ENCODE measurements at places on chromosomes 11 and 22.

DNA sequence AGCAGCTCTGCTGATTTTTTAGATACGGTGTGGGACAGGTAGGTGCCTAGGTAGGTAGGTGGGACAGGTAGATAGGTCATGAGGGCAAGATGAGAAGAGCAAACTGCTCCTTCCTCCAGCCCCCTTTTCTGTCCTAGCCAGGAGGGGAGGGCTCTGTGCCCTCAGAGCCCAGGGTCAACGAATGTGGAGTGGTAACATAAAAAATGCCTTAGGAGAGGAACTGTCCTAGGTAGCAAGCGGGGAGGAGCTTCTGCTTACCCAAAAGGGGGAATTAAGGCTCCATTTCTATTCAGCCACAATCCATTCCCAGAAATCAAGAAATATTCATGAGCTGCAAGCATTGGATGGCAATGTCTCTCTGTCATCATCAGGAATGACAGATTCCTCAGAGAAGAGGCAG, 234.8 kb downstream of the GRIK4 start:
- no peak for DNase-seq

- DNase-seq, result no peak
These were observed 31.4 kb upstream of the VPREB1 start for GRCh38 chr22:22213231-22213630.

DNA sequence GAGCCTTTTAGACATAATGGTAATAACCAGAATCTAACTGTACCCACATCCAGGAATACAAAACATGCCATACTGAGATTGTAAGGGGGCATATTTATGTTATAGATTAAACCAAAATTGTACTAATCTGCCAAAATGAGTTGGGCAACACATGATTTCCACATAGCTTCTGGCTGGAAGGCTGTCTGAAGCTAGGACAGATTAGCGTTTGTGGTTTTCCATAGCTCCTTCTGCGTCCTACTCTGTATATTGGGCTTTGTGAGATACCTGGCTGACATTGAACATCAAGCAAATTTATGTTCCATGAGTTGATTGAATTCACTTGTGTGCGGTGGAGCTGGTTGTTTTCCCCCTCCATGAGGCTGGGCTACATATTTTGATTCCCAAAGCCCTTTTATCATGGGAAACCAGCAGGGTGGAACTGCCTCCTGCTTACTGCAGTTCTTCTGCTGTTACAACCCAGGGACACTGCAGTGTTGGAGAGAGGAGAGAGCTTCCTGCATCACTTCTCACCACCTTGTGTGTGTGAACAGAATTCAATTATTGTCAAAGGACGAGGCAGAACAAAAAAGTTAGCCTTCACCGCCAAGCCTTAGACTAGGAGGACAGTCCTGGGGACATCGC, 114.9 kb downstream of the C11orf91 start:
- no peak for DNase-seq

GRCh38 chr22:29266564-29267461, 968 bp downstream of the RHBDD3 start:
- no peak for DNase-seq

DNA sequence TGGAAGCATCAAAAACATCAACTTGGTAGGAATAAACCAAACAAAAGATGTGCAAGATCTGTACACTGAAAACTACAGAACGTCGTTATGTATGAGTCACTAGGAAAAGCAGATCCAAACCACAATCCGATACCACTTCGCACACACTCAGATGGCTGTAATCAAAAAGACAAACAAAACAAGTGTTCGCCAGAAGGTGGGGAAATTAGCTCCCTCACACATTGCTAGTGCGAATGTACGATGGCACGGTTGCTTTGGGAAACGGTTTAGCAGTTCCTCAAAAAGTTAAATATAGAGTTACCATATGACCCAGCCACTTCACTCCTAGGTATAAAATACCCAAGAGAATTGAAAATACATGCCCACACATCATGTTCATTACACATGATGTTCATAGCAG, 14.8 kb upstream of the CARD10 start:
- DNase-seq, result no peak

GRCh38 chr11:45086526-45086925, 59.9 kb upstream of the PRDM11 start:
- DNase-seq, result no peak

DNA sequence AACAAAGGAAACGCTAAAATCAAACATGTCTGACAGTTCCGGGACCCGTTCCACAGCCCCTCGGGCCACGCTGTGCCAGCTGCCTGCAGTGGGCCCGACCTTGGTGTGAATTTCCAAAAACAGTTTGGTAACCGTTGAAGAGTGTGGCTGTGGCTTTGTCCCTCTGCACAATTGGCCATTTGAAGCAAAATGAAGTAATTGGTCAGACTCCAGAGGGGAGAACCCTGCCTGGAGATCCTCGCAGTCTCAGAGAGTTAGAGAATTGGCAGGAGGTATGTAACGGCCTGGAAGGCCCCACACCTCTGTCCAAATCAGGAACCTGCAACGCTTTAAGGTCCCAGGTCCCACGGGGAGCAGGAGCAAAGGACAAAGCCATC, 26.3 kb downstream of the TRMU start:
- no peak for DNase-seq

GRCh38 chr22:35425971-35426800, 26.2 kb downstream of the MCM5 start:
- no peak for DNase-seq

GRCh38 chr22:43526117-43526655, 114.4 kb downstream of the MPPED1 start:
- DNase-seq, result peak; percentile 22

DNA sequence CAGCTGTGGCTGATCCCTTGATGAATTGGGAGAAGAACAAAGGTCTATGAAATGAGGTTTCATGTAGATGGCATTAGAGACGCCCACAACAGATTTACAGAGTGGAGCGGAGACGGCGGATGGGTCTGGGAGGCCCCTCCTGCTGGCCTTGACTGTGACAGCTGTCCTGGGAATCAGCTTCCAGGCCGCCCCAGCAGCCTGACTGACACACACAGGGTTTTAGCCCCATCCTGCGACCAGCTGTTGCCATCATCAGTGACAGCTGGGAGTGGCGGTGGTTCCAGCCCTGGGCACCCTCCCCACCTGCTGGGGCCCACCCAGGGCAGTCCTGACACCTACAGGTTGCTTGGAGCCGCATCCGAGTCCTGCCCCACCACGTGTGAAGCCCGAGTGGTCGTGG, 64.0 kb upstream of the PPP6R3 start:
- DNase-seq, result no peak

DNA sequence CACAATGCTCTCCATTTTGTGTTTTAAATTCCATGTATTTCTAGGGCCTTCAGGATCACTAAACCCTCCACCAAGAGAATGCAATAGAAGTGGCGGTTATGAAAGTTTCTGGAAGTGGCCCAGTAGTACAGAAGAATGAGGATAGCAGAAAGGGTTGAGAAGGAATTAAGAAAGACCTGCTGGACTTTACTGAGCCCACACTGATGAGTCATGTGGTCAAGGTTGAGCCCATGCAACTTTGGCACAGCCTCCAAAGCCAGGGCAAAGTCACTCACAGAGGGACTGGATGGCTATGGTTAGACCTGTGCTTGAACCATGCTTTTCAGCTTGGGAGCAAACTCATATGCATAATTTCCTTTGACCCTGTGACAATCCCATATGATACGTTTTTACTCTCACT, 102.9 kb upstream of the PLET1 start:
- no peak for DNase-seq

GRCh38 chr11:119906376-119906775, 177.4 kb upstream of the NECTIN1 start:
- DNase-seq, result no peak

DNA sequence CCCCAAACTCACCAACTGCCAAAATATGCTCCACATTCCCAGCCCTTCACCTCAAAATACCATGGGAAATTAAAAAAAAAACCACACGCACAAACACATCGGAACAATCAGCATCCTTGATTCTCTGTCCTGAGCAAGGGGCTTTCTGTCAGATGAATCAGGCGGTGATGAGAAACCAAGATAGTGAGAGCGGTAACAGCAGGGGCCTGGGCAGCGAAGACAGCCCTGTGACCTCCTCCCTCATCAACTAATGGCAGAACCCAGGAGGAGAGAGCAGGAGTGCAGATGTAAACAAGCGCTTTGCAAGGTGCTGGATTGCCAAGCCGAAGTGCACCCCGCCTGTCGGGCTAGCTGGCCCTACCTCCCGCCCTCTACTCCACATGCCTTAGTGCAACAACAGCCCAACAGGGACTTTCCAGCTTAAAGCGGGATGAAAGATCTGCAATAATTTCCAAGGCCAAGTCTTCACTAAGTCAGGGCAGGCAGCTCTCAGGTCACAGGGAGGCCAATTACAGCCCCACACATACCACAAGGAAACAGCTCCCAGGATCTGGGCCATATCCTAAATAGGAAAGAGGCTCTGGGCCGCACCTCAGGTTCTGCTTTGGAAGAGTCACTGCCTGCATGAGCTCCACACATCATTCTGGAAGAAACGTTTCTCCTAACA, 72.2 kb upstream of the BID start:
- DNase-seq, result peak; percentile 67

GRCh38 chr11:99199341-99199740, 178.6 kb downstream of the CNTN5 start:
- no peak for DNase-seq

DNA sequence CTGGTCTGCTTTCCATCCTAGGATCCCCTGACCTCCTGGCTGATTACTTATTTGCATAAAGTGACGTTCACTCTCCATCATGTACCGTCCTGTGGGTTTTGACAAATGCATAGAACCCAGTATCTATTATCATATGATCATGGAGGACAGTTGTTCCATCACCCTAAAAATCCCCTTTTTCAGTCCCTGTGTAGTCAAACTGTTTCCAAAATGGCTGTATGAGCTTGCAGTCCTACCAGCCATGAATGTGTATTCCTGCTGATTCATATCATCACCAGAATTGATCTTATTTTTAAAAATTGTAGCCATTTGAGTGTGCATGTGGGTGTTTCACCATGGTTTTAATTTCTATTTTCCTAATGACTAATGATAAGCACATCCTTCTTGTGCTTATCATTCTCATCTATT, 108.8 kb downstream of the MPPED1 start:
- DNase-seq, result no peak

GRCh38 chr11:37450613-37451012, 852.6 kb upstream of the RAG2 start:
- DNase-seq, result no peak

GRCh38 chr11:43577566-43578264, 102.8 kb upstream of the HSD17B12 start:
- DNase-seq, result no peak

- DNase-seq, result no peak
These were observed 127.4 kb downstream of the SPON1 start for GRCh38 chr11:14089690-14090462.

GRCh38 chr22:17570851-17571631, 7.7 kb downstream of the SLC25A18 start:
- DNase-seq, result peak; percentile 75

- no peak for DNase-seq
These were observed 15.3 kb upstream of the PHLDA2 start for GRCh38 chr11:2944530-2944929.

GRCh38 chr11:7637447-7638157, 35.7 kb downstream of the CYB5R2 start:
- DNase-seq, result no peak
